ENCODE measurements at places on chromosomes 7 and 10.

DNA sequence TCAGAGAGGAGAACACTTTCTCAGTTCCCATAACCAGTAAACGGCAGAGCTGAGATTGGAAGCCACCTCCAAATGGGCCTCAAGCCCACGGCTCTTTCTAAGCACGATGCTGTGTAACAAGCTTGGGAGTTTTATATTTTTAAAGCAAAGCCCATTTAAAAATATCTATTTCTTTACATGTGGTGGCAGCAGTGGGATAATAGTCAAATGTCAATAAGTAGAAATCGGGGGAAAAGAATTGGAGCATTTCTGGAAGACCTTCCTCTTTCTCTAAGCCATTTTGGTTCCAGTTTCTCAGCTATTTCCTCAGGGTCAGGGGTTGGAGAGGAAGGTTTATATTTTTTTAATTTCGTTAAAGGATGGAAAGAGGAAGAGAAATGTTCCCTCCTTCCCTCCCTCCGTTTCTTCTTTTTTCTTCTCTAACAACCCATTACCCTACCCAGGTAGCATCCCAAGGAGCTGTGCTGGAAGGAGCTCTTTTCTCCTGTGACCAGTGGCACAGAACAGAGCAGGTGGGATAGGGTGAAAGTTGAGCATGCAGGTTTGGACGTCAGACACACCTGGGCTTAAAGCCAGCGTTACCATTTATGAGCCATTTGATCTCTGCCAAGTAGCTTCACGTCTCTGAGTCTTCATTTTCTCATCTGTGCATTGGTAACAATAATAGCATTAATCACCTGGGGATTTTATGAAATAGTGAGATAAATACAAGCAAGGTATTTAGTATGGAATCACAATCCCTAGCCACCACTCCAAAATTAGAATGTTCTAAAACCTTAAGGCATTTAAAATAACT lies 515.7 kb downstream of the RPS24 start:
- no peak for DNase-seq

- DNase-seq, result no peak
Measured at GRCh38 chr7:135091717-135092116, 56.2 kb upstream of the TMEM140 start.

DNA sequence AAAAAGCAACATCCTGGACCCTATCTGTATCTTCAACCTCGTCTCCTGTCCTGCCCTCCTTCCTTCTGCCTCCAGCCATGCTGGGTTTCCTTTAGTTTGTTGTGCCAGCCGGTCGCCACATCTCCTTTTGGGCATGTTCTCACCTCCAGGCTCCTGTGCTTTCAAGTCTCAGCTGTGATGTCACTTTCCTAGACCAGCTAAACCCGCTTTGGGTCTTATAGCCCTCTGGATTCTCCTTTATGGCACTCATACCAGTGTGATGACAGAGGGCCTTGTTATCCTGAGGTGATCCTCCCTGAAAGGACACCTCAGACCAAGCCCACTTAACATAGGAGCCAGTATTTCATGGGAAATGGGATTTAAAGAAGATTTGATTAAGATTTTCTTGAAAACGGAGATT lies 108.6 kb downstream of the EMX2 start:
- DNase-seq, result no peak

- DNase-seq, result peak; percentile 48
Measured at GRCh38 chr10:89535171-89536012, at the start of gene SLC16A12. Gene SLC16A12, minus strand, starts transcription at chr10:89535594. Its CDS starts 73,016 bp downstream, at chr10:89462578.

DNA sequence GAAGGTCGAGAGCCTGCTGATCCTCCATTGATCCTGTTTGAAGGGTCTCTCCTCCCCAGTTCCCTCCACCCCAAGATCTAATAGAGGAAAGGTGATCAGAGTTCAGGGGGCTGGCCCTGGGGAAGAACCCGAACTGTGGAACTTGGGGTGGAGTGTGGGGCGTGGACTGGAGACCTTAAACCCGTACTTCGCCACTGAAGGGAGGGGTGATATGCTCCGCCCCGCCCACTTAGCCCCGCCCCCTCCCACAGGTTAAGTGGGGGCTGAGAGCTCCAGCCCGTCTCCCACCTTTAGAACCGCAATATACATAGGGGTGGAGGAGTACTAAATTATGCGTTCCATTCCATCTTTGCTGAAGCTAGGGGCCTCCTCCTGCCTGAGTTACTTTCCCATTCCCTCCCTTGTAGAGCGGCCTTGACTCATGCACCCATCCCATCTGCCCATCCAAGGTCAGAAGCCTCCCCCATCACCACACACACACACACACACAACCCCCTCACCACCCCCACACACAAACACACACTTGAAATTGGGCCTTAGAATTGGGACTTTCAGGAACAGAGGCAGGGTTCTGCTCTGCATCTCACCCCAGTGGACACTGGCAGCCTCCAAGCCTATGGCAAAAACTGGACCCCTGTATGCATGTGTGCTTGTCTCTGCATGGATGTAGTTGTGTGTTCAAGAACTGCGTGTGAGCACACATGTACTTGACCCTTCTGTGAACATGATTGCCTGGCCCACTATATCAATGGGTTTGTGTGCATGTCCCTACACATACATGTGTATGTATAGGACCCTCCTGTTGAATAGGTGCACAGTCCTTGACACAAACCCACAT lies 991 bp downstream of the SEMA4G start:
- peak; percentile 46 for DNase-seq

- no peak for DNase-seq
Measured at GRCh38 chr7:37035631-37036030, 311.3 kb upstream of the AOAH start.

GRCh38 chr10:63268149-63268797 lies 135.1 kb downstream of the NRBF2 start:
- DNase-seq, result no peak

DNA sequence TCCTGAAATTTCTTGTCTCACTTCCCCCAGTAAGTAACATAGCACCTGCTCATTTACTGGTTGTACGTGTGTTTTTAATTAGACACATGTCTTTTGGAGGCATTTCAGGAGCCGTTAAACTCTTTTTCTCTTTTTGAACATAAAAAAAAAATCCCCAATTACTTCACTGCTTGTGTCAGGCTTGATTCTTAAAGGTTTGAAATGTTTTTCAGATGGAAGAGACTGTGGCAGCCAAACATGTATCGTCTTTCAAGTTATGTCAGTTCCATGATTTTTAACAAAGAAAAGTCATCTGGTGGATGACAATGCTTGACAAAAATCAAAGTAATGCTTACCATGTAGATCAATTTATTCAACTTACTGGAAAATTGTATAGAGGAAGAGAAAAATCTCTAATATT lies 585.8 kb downstream of the GATA3 start:
- no peak for DNase-seq

- no peak for DNase-seq
Measured at GRCh38 chr10:25102147-25102822, 72.5 kb upstream of the GPR158 start.

GRCh38 chr10:100554902-100555301 lies 19.2 kb downstream of the HIF1AN start:
- DNase-seq, result peak; percentile 56

DNA sequence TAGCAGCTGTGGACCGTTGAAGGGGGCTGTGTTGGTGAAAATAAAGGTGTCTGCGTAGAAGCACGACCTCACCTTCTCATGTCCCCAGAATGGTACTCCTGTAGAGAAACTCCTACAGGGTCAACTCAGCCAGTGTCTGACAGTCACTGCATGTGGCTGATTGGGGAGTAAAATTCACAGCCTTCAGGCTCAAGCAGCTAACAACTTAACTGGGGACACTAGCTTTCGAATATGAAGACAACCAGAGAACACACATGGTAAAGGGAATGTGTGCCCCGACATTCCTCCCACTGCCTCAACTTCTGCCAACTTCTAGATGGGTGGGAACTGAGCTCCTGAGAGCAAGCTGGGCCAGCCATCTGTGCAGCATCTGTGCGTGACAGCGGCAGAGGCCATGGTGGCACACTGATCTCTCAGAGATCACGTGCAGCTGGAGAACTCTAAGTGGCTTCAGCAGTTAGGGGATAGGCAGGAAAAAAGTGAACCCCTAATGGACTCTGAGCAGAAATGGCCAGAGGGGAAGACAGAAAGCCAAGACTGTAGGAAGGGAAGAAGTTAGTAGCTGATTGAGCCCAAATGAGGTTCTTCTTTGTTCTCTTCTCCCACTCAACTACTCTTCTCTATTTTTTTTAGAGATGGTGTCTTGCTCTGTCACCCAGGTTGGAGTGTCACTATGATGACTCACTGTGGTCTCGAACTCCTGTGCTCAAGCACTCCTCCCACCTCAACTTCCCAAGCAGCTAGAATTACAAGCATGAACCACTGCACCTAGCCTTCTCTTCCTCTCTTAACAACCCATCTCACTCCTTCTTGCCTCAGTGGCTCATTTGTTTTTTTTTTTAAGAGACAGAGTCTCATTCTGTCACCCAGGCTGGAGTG lies 280.8 kb downstream of the ZEB1 start:
- no peak for DNase-seq

GRCh38 chr10:15169555-15170401 lies 1.3 kb upstream of the NMT2 start:
- DNase-seq, result no peak

DNA sequence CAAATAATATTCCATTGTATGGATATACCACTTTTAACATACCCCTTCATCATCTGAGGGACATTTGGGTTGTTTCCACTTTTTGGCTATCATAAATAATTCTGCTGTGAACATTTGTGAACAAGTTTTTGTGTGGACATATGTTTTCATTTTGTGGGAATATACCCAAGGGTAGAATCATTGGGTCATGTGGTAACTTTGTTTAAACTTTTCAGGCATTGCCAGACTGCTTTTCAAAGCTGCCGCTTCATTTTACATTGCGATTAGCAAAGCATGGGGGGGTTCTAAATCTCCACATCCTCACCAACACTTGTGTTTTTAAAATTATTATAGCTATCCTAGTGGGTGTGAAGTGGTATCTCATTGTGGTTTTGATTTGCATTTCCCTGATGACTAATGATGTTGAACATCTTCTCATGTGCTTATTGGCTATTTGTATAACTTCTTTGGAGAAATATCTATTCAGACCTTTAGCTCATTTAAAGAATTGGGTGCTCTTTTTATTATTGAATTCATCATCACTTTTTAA lies 8.4 kb upstream of the HHEX start:
- no peak for DNase-seq

- DNase-seq, result no peak
Measured at GRCh38 chr10:101903827-101904550, 60.4 kb upstream of the KCNIP2 start.

DNA sequence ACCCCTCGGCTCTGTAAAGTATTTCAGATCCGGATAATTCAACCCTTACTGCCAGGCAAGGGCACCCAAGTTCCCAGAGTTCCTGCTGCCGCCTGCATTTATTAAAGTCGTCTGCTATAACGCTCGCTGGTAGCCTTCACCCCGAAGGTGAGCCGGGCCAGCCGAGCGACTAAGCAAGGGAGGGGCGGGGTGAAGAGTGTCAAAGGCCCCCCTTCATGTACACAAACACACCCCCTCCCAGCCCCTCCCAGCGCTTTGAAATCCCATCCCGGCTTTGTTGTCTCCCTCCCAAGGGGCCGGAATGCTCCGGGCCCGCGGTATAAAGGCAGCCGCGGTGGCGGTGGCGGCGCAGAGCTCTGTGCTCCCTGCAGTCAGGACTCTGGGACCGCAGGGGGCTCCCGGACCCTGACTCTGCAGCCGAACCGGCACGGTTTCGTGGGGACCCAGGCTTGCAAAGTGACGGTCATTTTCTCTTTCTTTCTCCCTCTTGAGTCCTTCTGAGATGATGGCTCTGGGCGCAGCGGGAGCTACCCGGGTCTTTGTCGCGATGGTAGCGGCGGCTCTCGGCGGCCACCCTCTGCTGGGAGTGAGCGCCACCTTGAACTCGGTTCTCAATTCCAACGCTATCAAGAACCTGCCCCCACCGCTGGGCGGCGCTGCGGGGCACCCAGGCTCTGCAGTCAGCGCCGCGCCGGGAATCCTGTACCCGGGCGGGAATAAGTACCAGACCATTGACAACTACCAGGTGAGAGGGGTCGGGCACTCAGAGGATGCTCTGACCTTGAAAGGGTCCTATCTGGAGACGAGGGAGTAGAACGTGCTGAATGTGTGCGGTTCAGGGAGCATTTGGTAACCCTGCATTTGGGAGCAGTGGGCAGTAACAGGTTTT lies at the start of gene DKK1:
TSS of gene DKK1 (plus strand) at position 349 of the 889 bp plus-strand sequence. CDS start at position 503, 154 bp downstream.
- peak; percentile 69 for DNase-seq

GRCh38 chr10:13617116-13617515 lies 30.4 kb downstream of the PRPF18 start:
- DNase-seq, result no peak

GRCh38 chr7:11668727-11669126 lies 163.3 kb downstream of the THSD7A start:
- DNase-seq, result no peak

GRCh38 chr10:76175533-76176165 lies 744.2 kb downstream of the LRMDA start:
- DNase-seq, result no peak

DNA sequence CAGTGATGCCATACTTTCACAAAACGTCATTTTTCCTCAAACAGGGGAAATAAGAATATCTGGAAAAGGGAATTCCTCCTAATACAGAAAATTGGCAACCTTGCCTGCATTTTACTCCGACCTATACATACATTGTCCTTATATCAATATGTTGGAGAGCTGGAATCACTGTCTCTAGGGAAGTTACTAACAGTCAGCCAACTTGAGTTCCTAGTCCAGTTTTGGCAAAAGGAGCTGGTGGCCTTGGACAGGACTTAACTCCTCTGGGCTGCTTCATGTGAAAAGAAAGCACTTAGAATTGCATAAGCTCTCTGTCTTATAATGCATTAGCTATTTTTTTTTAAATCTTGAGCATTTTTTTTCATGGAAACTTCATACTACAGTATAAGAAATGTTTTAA lies 174.2 kb upstream of the HGF start:
- DNase-seq, result no peak

DNA sequence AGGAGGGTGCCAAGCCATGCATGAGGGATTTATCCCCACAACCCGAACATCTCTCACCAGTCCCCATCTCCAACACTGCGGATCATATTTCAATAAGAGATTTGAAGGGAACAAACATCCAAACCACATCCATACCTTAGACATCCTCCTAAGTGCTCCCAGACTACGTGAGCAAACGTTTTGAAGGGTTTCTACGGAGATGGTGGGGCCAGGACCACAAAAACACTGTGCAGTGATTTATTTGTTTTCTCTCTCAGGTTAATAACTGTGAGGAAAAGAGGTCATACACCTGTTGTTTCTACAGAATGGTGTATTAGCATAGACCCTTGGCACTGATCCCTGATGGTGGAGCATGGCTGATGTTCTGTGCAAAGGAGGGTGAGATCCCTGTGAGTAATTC lies 277.8 kb downstream of the FRMD4A start:
- no peak for DNase-seq

- DNase-seq, result no peak
Measured at GRCh38 chr7:105131890-105132289, 117.9 kb downstream of the KMT2E start.

- DNase-seq, result peak; percentile 91
Measured at GRCh38 chr10:133329491-133330202, 7.0 kb downstream of the CALY start.

DNA sequence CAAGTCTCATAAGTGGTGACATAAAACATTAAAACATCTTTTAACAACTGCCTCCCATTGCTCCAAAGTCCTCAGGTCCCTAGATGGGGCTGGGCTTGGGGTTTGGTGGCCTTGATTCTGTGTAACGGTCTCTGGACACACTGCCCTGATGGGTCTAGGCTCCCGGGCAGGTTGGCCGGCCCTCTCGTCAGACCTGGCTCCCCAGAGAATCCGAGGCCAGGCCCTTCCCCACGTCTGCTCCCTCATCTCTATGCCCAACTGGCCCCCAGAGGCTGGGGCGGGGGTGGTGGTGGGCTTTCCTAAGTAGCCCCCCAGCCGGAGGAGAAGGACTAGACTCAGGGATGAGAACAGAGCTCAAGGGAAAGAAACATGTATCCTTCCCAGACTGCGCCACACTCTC lies 31.5 kb upstream of the EFCAB10 start:
- DNase-seq, result no peak
